Right forelimb (tissue), 1 donor: ENCODE measurements at places on chromosomes 13 and 19.

DNA sequence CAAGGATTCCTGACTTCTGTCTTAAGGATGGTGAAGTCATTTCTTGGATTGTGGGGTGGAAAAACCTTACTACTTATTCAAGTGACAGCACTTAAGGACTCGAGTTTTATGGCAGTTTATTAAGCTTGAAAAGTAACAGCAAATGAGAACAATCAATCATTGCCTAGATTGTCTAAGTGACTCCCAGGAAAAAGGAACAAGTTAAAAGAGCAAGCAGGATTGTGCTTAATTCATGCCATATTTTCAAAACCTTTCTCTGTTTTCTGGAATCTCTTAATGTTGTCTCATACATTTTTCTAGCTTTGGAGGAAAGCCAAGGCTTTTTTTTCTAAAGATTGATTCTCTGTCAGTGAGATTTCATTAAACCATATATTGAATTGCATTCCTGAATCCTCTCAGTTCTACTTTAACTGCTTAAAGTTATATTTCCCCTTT lies 236.2 kb upstream of the HTR2A start:
- DNase-seq, result no peak

GRCh38 chr19:6739883-6740588 lies 556 bp downstream of the TRIP10 start:
- peak; percentile 57 for DNase-seq

DNA sequence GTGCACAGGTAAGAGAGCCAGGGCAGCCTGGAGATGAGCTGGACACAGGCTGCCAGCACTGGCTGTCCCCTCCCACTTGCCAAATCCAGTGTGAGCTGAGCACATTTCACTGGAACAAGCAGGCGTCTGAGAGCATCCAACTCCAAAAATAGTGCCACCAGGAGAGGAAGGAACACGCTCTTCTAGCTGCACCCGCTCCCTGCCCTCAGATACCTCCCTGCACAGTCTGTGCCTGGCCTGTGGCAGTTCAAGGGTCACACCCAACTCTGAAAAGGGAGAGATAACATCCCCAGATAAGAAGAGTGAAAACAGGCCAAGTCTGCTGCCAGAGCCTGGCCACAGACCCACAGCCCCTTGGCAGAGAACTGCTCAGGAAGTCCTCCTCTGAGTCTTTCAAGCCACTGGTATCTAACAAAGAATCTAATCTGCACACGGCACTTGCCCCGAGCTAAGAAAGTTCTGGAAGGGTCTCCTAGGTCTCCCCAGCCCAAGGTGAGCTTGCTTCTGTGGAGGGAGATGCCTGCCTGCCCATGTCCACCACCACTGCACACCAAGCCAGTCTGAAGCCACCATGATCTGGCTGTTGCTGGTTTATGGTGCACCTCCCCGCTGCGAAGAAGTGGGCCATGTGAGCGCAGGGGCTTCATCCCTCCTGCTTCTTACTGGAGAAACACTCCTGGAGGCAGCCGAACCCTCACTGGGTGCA lies 14.7 kb downstream of the ELL start:
- DNase-seq, result peak; percentile 32

- no peak for DNase-seq
Measured at GRCh38 chr19:8054169-8054568, 1.6 kb downstream of the CCL25 start.

DNA sequence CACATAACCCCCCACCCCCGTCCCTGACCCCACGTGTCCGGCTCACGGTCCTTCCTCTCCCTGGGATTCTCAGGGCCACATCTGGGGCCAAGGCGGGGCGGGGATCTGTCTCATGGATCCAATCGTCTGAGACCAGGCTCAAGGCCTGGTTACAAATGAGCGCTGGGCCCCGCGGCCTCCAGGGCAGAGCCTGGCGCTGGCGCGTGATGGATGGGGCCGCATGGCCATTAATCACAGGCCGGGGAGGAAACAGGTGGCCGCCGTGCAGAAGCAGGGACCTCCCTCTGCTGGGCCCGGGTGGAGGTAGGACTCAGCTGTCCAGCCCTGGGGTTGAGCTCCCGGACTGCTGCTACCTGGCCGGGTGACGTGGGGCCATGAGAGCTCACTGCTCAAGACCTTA lies 5.8 kb upstream of the TLE5 start:
- peak; percentile 69 for DNase-seq

- DNase-seq, result no peak
Measured at GRCh38 chr13:77874406-77874805, 44.2 kb downstream of the EDNRB start.

GRCh38 chr13:113751491-113751890 lies 7.5 kb upstream of the TMEM255B start:
- DNase-seq, result no peak

- DNase-seq, result no peak
Measured at GRCh38 chr13:21997726-21998125, 326.9 kb downstream of the FGF9 start.

- DNase-seq, result no peak
Measured at GRCh38 chr13:113299951-113300350, 2.9 kb downstream of the LAMP1 start.

DNA sequence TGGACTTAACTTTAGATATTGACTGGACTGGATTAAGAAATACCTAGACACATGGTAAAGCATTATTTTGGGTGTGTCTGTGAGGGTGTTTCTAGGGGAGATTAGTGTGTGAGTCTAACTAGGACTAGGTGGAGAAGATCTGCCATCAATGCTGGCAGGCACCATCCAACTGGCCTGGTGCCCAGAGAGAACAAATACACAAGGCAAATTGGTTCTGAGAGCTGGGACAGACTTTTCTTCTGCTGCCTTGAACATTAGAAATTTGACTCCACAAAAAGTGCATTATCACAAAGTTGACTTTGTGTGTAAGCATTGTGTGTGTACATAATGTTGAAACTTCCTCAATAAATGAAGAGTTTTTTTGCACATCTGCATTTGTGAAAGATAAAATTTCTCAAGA lies 522.1 kb downstream of the SUCLA2 start:
- DNase-seq, result no peak

- DNase-seq, result no peak
Measured at GRCh38 chr19:31127134-31127967, 221.9 kb downstream of the TSHZ3 start.

DNA sequence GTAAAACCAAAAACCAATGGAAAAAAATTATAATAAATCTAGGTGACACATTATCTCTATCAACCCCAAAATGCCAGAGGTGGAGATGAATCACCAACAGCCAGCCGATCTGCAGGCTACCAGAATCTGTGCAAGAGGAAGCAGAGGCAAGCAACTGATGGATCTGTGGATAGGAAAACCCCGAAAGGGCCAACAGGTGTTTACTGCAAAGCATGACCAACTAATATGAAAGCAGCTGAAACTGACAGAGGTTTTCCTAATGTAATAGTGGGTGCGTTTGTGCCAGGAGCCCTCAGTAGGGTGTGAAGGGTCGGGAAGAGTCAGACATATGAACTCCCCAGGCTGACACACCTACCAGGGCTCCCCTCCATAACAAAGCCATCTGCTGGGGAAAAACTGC lies 554.6 kb downstream of the RFC3 start:
- DNase-seq, result no peak

- no peak for DNase-seq
Measured at GRCh38 chr13:79346300-79346914, 59.6 kb downstream of the RBM26 start.

DNA sequence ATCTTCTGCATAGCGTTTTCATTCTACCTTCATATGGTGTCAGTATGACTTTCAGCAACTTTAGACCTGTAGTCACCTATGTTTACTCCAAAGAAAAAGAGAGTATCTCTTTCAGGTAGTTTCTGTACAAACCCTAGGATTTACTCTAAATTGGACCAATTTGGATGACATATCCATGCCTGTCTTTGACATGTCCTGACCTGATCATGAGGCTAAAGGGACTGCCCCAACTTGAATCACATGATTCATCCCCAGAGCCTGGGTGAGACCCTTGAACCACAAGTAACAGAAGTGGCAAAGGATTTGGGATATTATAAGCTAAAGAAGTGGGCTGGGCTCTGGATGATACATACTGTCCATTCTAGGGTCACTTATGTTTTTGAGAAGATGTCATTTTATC lies 124.5 kb upstream of the CSNK1A1L start:
- no peak for DNase-seq

DNA sequence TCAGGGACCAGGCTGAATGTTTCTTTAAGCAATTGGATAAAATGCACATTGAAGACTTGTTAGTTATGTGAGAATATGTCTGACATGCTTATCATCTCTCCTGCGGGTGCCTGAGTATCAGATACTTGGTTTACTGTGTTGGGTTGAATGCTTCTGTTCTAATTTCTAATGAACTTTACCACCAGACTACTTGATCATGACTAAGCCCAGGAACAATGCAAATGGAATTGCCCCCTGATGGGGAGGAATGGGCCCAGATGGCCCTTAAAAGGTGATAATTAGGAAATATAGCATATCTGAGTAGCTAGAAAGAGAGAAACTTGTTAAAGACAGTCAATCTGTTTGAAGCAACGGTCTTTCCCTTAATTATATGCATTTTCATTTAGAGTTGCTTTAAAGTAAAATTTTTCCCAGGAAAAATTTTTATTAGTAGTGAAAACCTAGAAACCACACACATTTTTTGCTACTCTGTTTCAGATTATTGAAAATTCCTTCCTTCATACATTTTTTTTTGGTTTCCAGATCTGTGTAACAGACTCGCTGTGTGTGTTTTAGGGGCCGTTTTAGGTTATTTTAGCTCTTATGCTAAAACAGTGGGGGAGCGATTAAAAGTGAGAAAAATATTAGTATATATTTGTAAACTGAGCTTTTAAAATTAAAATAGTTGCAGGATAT lies 186.6 kb downstream of the TM9SF2 start:
- no peak for DNase-seq

GRCh38 chr13:113851480-113851803 lies 12.4 kb downstream of the GAS6 start:
- DNase-seq, result no peak

GRCh38 chr19:18972851-18973250 lies 31.8 kb upstream of the HOMER3 start:
- no peak for DNase-seq

DNA sequence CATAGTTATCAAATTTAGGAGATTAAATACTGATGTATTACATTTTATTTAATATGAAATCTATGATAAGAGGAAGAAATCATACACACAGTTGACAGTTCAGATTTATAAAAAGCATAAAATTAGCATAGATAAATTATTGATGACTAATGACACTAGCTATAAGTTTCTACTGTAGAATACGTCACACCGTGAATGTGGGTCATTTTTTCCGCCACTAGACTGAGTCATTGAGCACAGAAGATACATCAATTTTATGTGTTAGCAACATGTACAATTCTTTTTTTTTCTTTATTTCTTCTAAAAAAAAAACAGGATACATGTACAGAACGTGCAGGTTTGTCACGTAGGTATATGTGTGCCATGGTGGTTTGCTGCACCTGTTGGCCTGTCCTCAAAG lies 22.2 kb downstream of the AP2S1 start:
- no peak for DNase-seq

DNA sequence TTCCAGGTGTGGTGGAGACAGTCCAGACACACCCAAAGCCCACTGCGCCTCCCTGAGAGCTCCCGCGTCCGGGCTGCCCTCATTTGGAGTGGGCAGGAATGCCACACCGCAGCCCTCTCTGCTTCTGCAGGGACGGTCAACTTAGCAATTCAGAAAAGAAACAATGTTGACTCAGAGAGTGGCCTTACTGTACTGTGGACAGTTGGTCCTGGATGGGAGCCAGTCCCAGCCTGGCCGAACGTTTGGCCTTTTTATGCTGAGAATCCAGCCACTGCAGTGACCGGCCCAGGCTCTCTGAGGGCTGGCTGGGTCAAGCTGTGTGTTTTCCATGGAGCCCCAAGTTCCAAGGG lies 7.2 kb downstream of the GAS6 start:
- DNase-seq, result no peak

- DNase-seq, result no peak
Measured at GRCh38 chr19:7199613-7200533, 94.3 kb downstream of the INSR start.

GRCh38 chr13:44058624-44059215 lies 179.0 kb downstream of the LACC1 start:
- no peak for DNase-seq

GRCh38 chr13:95970878-95971277 lies 82.3 kb downstream of the UGGT2 start:
- DNase-seq, result no peak

- DNase-seq, result no peak
Measured at GRCh38 chr13:62613819-62614218, 1198.2 kb upstream of the PCDH20 start.

GRCh38 chr13:111389621-111390521 lies 69.4 kb downstream of the TEX29 start:
- no peak for DNase-seq

GRCh38 chr13:100564444-100565223 lies 24.0 kb downstream of the GGACT start:
- no peak for DNase-seq

DNA sequence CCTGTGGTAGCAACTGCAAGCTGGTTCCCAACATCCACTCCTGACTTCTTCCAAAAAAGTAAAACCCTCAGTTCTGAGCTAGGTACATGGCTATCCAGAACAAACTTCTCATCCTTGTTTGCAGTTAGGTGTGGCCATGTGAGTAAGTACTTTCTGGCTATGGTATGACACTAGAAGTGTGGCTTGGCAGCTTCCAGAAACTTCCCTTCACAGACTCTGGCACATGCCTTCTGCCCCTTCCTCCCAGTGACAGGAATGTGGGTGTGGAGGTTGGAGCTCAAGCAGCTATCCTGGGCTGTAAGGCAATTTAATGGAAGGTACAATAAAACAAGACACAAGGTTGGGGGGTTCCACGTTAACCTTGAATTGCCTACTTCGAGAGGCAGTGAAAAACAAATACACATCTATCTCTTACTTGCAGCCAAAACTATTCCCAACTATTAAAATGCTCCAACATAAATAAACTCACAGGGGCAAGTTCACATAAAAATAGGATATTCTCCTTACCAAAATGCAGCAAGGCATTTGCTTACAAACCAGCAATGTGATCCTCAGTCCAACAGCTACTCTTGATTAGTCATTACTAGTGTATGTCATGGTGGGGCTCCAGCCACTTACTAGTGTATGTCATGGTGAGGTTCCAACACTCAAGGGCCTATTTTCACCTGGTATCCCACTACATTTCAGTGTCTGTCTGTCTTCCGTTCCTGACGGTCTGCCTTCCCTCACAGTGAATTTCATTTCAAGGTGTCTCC lies 3.1 kb downstream of the SMG9 start:
- no peak for DNase-seq

DNA sequence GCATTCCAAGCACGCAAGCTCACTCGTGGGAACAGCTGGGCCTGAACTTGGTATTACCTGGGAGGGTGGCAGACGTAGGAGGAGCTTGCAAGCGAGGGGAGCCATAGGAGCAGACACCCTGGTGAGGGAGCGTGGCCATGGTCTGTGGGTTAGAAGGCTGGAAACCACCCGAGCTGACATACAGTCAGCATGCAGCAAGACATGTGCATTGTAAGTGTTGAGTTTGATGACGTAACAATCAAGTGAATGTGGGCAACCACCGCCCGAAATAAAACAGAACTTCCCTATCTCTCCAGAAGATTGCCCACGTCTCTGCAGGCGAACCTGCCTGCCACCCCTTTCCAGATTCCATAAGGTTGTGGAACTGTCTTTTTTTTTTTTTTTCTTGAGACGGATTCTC lies 26.8 kb downstream of the UBXN6 start:
- DNase-seq, result no peak
